ENCODE measurements at places on chromosomes 7 and 10. TPM values are rescaled to one million over a fixed set of nuclear protein-coding genes. Genes with fewer than 3 reads are reported as not detected.

ITIH2 gene
- total RNA-seq, result not detected

DDX50 gene
- 48.9 TPM for total RNA-seq

CYP3A5 gene
- total RNA-seq, result 9.2 TPM

ANKRD1 gene
- total RNA-seq, result 5.2 TPM

CLCN1 gene
- total RNA-seq, result 0.11 TPM

TMEM178B gene
- 0.31 TPM for total RNA-seq

CARD11 gene
- total RNA-seq, result 9.8 TPM

BLVRA gene
- 29.6 TPM for total RNA-seq

DNAJC12 gene
- 9.3 TPM for total RNA-seq

PON1 gene
- not detected for total RNA-seq

AKR1D1 gene
- total RNA-seq, result not detected

PDE6C gene
- not detected for total RNA-seq

HPS1 gene
- total RNA-seq, result 52.8 TPM

DEPP1 gene
- total RNA-seq, result 10.1 TPM

UROS gene
- total RNA-seq, result 63.2 TPM

CYTH3 gene
- 28.3 TPM for total RNA-seq

C10orf143 gene
- 2.9 TPM for total RNA-seq

CFAP69 gene
- 4.8 TPM for total RNA-seq

MSS51 gene
- total RNA-seq, result 4.9 TPM

GRID2IP gene
- 1.4 TPM for total RNA-seq

CYREN gene
- 44.4 TPM for total RNA-seq

OGDHL gene
- total RNA-seq, result 10.4 TPM

STARD3NL gene
- total RNA-seq, result 36.9 TPM

GPER1 gene
- total RNA-seq, result 2.4 TPM

FAM221A gene
- 16.9 TPM for total RNA-seq
